ENCODE measurements at places on chromosomes 4 and X.

GRCh38 chr4:20017777-20018115 is 234.0 kb upstream of the SLIT2 start:
- DNase-seq = no peak

- no peak for DNase-seq
These were observed 3.5 kb upstream of the NAA10 start for GRCh38 chrX:153938226-153938786.

DNA sequence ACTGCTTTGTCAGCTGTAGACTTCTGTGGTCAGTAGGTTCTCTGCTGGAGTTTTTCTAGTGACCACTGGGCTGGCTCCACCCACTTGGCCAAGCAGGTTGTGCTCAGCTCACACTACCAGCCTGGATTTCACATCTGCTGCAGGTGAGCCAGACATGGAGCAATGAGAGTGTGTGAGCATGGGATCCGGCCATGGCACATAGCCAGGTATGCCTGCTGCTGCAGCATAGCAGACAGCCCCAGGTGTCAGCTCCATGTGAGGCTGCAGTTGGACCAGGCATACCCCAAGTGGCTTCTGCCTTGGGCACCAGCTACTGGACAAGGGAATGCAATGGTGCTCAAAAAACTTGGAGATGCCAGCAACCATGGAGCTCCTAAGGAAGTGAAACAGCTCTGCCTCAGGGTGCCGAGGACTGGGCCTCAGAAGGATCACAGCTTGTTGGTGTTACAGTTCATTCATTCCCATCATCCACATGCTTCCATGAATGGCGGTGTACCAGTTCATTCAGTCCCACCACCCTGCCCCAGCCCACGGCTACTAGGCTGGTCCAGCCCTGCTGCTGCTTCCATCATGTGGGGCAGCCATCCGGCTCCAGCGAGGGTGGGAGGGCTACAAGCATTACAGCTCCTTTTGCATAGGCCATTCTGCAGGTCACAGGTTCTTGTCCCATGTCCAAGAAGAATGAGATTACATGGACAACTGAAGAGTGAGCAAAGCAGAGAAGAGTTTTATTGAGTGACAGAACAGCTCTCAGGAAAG is 389.1 kb upstream of the PCDH7 start:
- DNase-seq = no peak

GRCh38 chrX:47264483-47265173 is 31.8 kb downstream of the USP11 start:
- DNase-seq = no peak

GRCh38 chr4:24680746-24681448 is 96.5 kb upstream of the DHX15 start:
- no peak for DNase-seq

DNA sequence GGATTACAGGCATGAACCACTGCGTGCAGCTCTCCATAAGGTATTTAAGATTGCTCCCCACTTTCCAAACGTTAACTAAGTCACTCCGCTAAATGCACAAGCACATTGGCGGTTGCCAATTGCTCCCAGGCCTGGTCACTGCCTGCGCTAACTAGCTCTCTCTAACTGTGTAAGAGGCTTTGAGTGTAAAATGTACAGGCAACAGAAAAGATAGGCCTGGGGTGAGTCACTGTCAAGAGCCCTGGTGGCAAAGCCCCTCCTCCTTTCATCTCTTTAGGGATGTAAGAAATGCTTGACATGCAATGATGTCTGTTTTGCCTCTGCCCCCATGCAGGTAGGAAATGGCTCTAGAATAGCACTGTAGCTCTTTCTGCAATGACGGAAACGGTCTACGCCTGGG is 329.7 kb upstream of the GATB start:
- DNase-seq = no peak

DNA sequence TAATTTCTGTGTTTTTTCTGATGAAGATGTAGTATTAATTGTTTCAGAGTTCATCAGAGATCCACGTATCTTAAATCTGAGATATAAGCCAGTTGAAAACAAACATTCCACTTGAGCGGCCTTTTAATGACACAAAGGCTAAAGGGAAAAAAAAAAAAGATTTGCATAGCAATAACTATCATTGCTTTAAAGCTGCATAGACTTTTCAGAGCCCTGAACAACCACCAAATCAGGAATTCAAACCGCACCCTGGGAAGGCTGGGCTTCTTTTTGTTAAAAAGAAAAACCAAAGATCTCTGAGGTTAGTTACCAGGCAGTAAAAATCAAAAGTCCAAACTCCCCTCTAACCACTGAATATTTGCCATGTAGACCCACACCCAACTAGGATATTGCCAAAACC is 206.0 kb downstream of the HHIP start:
- no peak for DNase-seq

DNA sequence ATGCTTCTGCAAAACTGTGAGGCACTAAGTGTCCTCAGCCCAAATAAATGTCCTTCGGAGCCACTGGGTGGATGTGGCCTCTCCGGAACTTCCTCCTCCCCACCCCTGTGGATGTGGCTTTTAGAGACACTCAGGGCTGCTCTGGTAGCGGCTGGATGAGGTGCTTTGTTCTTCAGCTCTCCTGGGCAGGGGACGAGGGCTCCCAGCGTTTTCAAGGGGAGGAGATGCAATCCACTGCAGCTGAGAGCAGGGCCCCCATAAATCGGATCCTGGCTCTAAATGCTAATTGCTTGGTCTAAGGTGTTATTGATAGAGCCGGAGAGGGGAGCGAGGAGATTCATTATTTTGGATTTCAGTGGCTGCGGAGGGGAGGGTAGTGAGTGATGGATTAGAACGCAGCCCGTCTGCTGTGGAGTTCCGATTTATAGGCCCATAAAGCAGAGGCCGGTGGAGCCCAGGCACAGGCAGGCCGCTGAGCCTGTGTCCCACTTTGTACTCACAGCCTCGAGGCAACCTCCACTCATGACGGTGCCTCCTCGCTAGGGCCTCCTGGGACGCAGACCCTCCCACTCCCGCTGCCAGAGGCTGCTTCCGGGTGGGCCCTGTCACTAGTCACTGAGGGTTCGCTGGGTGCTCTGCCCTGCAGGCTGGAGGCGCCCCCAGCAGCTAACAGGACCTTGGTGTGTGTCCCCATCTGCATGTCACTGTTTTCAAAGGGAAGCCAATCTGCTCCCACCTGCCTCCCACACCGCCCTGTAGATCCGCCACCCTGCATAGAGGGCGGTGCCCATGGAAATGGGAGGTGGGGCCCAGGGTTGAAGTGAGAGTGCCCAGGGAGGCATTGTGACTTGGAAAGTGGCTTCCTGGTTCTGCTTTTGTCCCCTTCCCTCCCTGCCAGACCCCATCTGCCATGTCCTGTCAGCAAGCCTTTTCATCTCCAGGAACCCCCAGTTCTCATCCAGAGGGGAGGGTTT is 135.4 kb upstream of the PSAPL1 start:
- no peak for DNase-seq

GRCh38 chr4:38582889-38583470 is 81.0 kb upstream of the KLF3 start:
- DNase-seq = peak; percentile 15

DNA sequence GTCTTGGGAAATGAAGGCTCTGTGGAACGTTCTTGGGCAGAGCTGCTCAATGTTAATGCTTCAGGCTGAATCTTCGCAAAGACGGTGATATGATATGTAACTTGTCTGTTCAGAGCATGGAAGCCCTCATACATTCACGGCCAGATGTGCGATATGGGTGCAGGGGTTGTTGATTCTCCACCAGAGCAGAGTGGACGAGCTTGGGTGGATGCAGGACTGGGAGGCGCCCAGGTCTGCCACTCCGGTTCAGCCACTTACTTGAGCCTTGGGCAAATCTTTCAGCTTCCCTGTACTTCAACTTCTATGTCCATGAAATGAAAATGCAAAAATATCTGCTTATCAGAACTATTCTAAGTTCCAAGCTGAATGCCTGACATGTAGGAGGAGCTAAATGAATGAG is 47.4 kb upstream of the MND1 start:
- DNase-seq = no peak

DNA sequence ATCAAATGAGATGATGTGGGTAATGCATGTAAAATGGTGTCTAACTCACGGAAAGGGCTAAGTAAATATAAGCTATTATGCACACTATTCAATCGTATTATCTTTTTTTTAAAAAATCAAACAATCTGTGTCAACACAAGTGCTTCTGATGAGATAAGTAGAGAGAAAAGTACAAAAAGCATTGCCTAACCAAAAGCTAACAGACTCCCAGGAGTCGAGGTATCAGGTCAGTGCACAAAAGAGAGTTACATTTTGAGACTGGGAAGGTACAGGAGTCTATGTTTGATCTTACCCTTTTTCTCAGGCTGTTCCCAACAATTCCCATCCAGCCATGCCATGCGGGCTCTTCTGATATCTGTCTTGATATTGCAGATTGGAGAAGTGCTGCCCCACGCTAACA is 203.3 kb upstream of the ZIC3 start:
- DNase-seq = no peak

- DNase-seq = no peak
These were observed 227.2 kb downstream of the USP46 start for GRCh38 chr4:52431869-52432268.

Measured in activated T-cell treated with anti-CD3 and anti-CD28 coated beads for 48 hours (primary cell).